Breast epithelium (tissue), 4 donors: ENCODE measurements at places on chromosomes 3 and 15. TPM values are rescaled to one million over a fixed set of nuclear protein-coding genes. Genes with fewer than 3 reads are reported as not detected.

The SPSB4 gene
- not detected for total RNA-seq

The SCG3 gene
- total RNA-seq: 0.33 TPM

The TRIM71 gene
- total RNA-seq: under 0.01 TPM

The C3orf22 gene
- not detected for total RNA-seq

The TMEM158 gene
- total RNA-seq: 2.0 TPM

The PAQR5 gene
- 2.0 TPM for total RNA-seq

The LDHAL6B gene
- total RNA-seq: not detected

The AP4E1 gene
- total RNA-seq: 5.8 TPM

The ABHD5 gene
- 40.0 TPM for total RNA-seq

DNA sequence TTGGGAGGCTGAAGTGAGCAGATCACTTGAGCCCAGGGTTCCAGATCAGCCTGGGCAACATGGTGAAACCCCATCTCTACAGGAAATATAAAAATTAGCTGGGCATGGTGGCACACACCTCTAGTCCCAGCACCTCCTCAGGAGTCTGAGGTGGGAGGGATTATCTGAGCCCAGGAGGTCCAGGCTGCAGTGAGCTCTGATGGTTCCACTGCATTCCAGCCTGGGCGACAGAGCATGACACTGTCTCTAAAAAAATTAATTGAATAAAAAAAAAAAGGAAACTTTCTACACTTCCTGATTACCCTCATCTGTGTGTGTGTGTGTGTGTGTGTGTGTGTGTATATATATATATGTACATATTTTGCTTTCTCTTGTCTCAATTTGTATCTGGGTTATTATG, 31.4 kb downstream of the DIPK2A start:
- DNase-seq: no peak

GRCh38 chr3:112357930-112358780, 25.2 kb downstream of the CD200 start:
- DNase-seq: no peak

DNA sequence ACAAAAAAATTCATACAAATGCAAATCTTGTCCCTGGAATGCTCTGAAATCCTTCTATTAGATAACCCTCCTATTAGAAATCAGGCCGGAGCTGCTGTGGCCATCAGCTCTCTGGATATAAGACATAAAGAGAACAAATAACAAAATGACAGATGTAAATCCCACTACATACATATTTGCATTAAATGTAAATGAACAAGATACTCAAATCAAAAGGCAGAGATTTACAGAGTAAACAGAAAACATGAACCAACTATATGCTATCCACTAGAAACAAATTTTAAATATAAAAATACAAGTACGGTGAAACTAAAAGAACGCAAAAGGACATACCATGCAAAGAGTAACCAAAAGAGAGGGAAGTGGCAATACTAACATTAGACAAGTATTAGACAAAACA, 10.7 kb downstream of the CYFIP1 start:
- no peak for DNase-seq

DNA sequence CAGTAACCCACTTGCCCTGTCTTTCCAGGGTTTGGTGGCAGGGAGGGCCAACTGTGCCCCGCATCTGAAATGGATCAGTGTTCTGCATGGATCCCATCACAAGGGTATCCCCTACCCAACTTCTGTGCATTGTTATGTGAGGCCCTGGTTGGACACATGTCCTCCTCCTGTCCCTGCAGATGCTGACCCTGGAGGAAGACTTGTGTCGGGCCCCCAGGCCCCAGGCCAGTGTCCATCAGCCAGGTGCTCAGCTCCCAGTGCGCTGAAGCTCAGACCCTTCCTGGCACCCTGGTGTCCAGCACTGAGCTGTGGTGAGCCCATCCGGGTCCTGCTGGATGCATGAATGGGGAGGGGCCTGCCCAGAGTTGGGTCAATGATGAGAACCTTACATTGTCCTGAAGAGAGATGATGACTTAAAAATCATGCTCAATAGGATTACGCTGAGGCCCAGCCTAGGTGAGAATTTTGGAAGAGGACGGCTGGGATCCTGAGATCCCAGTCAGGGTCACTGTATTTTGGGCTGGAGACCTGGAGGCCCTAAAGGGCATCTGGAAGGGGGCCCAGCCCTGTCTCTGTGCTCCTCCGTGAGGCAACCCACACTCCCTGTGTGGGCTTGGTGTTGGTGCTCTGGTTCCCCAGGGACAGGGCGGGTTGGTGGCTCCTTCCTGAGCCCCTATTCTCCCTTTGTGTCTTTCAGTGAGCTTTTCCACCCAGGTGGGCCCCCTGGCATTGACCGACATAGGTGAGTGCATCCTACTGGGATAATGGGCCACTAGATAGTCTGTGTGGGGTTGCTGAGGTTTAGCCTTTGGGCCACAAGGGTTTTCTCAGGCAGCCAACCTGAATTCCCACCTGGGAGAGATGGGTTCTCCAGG, 199.1 kb downstream of the UBE3A start:
- DNase-seq: no peak

- DNase-seq: no peak
Measured at GRCh38 chr3:195151866-195152541, 119.0 kb downstream of the XXYLT1 start.

DNA sequence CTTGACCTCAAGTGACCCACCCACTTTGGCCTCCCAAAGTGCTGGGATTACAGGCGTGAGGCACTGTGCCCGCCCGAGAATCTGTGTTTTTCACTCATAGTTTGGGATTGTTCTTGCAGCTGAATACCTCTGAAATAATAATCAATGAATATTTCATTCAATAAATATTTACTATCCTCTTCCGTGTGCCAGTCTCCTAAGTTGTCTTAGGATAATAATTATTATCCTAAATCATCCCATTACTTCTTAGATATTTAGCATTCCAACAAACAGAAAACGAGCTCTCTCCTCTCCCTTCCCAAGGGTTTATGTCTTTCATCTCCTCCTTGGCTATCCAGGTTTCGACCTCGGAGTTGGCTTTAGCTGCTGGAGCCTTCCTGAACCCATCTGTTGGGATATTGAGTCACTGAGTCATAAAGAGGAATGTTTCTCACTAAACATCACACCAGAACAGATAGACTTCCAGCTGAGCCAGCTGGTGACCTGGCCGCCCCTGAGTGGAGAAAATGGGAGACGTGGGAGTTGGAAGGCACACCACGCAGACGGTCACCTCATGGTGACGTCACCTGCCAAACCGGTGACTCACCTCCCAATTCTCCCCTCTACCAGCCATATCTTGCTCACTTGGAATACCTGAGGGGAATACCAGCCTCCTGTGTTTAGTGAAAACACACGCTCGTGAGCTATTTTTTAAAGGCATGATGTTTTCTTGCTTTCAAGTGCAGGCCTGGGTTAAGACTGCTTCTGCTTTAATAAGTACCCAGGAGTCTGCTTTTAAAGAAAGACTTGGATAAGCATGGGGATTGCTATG, 43.9 kb downstream of the BHLHE40 start:
- DNase-seq: peak; percentile 81

- DNase-seq: no peak
Measured at GRCh38 chr3:126777366-126777765, 73.3 kb downstream of the CHCHD6 start.

- no peak for DNase-seq
Measured at GRCh38 chr15:59632714-59633113, 21.1 kb downstream of the GCNT3 start.

GRCh38 chr3:111538681-111539083, 3.3 kb upstream of the CD96 start:
- no peak for DNase-seq

GRCh38 chr3:129063091-129063640, 2.6 kb downstream of the GP9 start:
- no peak for DNase-seq

DNA sequence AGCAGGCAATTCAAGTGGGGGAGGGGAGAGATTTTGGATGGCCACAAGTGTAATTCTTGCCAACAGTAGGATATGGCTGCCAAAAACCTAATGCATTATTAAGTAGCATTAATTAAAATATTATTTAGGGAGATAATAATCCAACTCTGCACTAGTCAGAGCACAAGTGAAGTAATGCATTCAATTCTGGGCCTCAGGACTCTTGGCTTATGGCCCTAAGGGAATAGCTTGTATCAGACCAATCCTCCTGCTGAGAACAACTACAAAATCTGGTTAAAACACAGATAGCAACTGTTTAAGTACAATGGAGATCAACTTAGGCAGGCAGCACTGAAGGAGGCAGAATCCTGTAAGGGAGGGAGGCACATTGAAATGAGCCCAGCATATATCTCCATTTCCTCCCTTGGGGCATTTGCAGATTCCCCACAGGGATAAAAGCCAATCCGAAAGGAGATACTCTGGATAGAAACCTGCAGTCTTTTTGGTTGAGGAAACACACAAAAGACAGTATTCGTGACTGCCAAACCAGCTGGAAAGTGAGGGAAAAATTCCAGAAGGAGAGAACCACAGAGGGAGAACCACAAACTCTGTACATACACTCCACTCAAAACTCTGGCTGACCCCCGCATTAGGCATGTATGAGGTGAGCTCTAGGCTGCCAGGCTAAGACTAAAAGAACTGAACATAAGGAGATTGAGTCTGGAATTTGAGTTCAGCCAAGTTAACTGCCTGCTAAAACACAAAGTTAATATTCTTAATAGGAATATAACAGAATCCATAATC, 57.4 kb downstream of the ETFA start:
- DNase-seq: no peak

DNA sequence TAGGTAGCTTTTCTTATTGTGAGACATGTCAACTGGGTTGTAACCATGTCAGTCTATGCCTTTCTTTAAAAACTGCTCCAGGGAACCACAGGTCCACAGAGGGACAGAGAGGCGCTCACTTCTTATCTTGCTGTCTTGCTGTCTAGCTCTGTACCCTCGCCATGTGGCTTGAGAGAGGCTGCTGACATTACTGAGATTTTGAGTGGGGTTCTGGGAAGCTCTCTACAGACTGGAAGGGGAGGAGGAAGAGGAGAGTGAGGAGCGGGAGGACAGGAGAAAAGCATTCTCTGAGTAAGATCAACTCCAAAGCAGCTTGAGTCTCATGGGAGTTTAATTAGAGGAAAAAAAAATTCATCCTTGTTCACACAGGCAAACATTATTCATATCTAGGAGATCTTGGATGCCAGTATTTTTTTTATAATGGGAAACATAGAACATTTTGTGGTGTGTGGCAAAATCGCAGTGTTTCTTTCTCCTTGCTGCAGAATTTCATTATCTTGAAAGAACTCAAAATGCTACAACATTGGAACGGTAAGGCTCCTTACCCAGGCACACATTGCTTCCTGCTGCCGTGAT, 1037.0 kb upstream of the NR2F2 start:
- no peak for DNase-seq

DNA sequence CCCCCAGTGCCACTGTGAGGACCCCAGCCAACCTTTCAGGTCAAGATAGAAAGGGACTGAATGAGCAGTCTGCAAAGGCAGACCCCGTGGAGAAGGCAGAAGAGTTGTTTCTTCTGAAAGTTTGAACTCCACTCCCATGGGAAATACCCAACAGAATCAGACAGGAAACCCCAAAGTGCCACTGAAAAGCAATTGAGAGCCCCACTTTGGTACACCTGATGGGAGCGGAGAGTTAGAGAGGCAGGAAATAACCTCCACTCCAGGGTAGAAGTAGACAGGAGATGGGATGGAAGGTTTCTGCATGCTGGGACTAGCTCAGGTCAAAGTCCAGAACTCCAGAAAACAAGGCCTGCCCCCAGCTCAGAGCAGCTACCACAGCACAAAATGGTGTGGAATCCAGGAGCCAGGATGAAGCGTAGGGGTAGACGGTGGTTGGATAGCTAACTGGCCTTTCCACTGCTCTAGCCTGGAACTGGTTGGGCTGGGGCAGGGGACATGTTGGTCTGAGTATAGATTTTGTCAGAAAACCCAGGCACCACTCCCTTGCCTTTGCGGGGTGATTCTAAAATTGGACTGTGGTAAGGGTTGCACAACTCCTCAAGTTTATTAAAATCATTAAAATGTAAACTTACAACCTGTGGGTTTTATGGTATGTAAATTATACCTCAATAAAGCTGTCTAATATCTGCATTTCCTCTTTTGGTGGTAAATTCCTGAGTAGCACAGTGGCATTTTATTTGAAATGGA, 1.9 kb upstream of the RAB43 start:
- DNase-seq: no peak

GRCh38 chr3:97338375-97338774, 426.2 kb upstream of the ARL6 start:
- no peak for DNase-seq

- DNase-seq: no peak
Measured at GRCh38 chr15:63065262-63066221, 23.0 kb downstream of the TPM1 start.

- no peak for DNase-seq
Measured at GRCh38 chr3:59135096-59135495, 85.3 kb upstream of the CFAP20DC start.

DNA sequence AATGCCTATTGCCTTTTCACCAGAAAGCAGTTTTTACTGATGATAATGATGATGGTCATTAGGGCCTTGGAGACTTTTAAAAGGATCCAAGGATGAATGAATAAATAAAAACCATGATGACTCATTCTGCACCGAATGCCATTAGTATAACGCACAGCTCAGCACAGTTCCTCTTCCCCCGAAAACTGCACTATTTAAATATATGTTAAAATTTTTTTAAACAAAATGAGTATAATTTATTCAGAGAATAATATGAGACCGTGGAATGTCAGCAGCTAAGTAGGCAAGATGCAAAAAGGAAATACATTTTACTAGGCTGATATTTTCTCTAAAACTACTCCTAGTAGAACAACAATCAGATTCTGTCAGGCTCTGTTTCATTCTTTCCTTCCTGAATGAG, 83.4 kb upstream of the NANOGP8 start:
- DNase-seq: no peak

DNA sequence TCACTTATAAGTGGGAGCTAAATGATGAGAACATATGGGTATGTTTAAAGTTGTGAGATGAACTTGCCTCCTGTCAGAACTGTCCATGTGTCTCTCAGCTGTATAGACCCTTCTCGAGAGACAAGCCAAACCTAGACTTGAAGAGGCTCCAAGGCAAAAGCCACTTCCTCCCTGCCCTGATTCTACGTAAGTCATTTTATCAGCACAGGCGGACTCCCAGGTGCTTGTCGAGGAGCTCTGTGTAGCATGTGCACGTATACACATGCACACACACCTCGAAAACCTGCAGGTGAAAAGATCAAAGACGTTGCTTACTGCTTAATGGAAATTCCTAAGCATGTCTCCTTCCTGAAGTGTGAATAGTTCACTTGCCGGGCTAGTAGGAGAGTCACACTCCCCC, 5.6 kb upstream of the CLEC3B start:
- no peak for DNase-seq

- DNase-seq: no peak
Measured at GRCh38 chr3:185878920-185879319, 54.1 kb upstream of the IGF2BP2 start.

- DNase-seq: no peak
Measured at GRCh38 chr3:160739079-160739478, 17.0 kb upstream of the PPM1L start.

- DNase-seq: no peak
Measured at GRCh38 chr15:74138642-74139041, 8.3 kb downstream of the ISLR2 start.

- DNase-seq: no peak
Measured at GRCh38 chr15:41583795-41584194, 24.8 kb downstream of the TYRO3 start.

DNA sequence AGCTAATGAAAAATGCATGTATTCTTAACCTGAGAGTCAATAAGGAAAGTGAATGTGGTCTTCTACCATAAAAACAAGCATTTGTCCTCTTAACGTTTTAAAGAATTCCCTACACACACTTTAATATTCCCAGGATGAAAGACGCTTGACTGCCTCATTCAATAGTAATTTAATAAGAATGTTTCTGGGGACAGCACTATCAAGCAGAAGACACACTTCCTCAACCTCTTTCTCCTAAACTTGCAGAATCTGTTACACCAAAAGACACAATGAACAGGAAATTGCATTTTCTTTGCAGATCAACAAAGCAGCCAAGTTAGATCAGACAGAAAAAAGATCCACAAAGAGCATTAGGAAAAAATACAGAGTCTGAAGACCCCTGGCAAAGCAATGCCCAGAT, 97.7 kb downstream of the PLCH1 start:
- no peak for DNase-seq
